ENCODE measurements at places on chromosomes 5 and 9.

DNA sequence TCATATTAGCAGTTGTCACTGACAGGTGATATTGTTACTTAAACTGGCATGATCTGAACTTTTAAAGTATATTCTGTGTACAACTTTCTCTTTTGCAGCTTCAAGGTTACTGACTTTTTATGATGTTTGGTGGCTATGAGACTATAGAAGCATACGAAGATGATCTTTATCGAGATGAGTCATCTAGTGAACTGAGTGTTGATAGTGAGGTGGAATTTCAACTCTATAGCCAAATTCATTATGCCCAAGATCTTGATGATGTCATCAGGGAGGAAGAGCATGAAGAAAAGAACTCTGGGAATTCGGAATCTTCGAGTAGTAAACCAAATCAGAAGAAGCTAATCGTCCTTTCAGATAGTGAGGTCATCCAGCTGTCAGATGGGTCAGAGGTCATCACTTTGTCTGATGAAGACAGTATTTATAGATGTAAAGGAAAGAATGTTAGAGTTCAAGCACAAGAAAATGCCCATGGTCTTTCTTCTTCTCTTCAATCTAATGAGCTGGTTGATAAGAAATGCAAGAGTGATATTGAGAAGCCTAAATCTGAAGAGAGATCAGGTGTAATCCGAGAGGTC, 5.9 kb downstream of the ZCCHC7 start:
- DNase-seq, result no peak

GRCh38 chr9:61669352-61669751, 479.5 kb downstream of the SPATA31A7 start:
- no peak for DNase-seq

- no peak for DNase-seq
These were observed 39.5 kb downstream of the CCNJL start for GRCh38 chr5:160272889-160273288.

- DNase-seq, result no peak
These were observed 267.5 kb downstream of the NR3C1 start for GRCh38 chr5:143135832-143136551.

- DNase-seq, result no peak
These were observed 275.9 kb downstream of the CRB2 start for GRCh38 chr9:123631862-123632261.

- no peak for DNase-seq
These were observed 111.3 kb upstream of the ABCA1 start for GRCh38 chr9:105039175-105039799.

GRCh38 chr5:140181002-140181483, 6.1 kb downstream of the CYSTM1 start:
- no peak for DNase-seq

DNA sequence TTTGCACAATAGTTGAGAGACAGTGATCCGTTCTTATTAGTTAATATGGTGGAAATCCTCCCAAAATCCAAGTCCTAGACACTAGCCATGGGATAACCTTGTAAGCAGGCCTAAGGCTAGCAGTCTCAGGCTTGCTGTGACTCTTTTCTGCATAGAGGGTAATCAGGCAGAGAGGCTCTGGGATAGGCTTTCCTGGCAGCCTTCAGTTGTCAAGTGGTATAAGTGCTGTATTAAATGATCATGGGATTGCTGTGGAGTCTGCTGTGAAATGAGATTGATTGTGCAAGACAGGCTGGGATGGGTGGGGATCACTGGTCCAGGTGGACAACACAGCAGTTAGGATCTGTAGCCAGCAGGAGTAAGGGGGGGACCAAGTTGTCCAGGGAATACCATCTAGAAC, 416.4 kb downstream of the TLE4 start:
- no peak for DNase-seq

- DNase-seq, result no peak
These were observed 80.4 kb upstream of the CDH6 start for GRCh38 chr5:31113101-31113500.

DNA sequence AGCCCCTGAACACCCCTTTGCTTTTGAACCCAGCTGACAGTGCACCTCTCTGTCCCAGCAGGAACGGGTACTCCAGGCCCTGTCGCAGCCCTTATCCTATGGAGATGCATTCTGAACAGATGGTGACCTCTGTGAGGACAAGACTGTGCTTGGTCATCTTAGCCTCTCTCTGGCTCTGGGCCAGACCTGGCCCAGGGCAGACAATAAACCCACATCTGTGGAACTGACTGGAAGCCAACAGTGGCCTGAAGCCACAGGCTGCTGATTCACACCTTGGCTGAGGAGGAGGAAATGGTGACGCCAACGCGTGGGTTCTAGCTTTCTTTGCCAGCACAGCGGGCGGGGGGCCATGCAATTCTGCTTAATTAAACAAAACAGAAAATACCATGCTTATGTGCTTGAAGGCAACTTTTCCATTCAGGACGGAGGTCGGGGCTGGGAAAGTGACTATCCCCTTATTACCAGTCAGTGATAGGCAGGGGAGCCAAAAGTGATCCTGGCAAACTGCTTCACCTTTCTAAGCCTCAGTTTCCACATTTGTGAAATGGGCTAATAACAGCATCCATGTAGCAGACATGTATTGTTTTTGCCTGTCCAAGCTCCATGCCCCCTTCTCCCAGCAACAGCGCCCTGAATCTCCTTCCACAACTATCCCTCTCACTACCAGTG, 10.8 kb downstream of the SH3PXD2B start:
- DNase-seq, result peak; percentile 83

GRCh38 chr9:20511686-20512085, 110.6 kb downstream of the MLLT3 start:
- no peak for DNase-seq

DNA sequence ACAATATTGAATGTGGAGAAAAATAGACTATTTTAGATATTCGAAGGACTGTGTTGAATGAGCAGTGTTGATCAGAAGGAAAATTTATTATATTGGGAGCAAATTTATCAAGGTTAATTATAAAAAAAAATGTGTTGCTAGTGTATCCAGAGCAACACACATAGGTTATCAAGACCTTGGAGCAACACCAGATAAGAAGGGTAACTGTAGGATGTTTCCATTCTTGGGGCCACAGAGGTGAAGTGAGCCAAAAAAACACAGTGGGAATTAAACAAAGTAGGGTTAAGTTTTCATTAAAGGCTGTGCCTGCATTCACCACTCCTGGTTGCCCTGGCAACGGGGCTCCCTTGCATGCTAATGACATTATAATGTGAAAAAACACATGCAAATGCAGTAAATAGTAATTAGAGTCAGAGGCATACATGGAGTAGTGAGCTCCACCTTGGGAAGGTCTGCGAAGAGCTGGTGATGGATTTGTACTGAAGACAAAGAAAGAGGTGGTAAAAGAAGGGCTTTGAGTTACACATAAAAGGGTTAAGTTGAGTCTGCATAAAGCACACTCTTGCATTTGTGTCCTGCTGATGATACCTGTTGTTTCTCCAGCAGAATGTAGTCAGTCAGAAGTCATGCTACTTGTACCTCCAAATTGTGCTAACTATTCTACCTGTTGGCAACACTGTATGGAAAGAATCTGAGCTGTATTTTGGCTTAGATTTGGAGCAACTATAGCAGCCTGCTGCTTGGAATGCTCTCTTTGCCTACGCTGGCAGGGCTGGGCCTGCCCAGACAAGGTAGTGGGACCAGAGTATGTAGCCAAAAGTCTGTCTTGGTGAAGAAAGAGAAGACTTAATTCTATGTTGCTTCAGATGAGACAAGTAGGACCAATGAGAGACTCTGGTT, 59.6 kb downstream of the ATG10 start:
- DNase-seq, result no peak

DNA sequence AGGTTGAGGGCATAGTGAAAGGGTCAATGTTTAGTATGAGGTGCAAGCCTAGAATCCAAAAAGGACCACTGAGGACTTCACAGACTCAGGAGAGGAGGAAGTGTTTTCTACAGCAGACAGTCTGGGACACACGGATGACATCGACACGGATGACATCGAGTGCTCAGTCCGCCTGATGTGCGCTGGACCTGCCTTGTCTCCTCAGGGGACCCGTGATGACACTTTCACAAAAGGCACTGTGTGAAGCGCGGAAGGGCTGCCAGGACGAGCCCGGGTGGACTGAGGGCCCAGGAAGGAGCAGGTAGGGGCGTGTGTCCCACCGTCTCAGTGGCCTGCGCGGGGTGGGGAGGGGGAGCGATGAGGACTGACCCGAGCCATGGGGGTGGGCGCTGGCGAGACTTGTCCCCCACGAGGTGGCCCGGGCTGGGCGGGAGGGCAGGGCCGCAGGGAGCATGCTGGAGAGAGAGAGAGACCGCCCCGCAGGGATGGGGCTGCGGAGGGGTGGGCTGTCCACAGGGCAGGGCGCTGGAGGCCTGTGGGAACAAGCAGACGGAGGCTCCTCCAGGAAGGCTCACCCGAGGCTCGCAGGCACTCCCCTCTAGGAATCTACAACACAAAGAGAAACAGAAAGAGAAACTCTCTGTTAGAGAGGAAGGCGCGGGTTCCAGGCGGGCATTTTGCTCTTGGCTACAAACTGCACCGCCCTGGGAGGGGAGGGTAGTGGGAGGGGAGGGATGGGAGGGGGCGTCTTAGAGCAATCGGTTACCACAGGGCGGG, 54.9 kb downstream of the USP20 start:
- DNase-seq, result peak; percentile 84

GRCh38 chr5:14881826-14882225, 10.2 kb upstream of the ANKH start:
- no peak for DNase-seq

GRCh38 chr5:142078706-142079105, 29.9 kb upstream of the NDFIP1 start:
- no peak for DNase-seq

GRCh38 chr5:133319905-133320520, 268.2 kb downstream of the HSPA4 start:
- DNase-seq, result no peak

GRCh38 chr5:138793575-138793974, 40.4 kb downstream of the CTNNA1 start:
- no peak for DNase-seq

GRCh38 chr5:107553117-107553555, 117.6 kb downstream of the EFNA5 start:
- DNase-seq, result no peak

DNA sequence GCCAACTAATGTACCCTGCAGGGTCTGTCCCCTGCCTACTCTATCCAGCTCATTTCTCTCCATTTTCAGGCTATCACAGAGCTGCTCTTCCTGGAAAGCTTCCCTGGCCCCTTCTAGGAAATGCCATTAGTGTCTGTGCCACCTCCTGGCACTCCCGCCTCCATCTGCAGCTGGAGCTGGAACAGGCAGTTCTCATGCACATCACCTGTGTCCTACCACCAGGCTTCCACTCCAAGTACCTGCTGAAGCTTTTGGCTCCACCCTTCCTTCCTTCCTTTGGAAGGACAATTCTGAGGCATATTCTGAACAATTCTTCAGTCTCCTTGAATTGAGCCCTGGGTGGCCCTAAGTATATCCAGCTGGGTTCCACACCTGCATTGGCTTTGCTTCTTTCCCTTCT, 156.2 kb upstream of the ZNF618 start:
- DNase-seq, result peak; percentile 18

- DNase-seq, result no peak
These were observed 810.2 kb upstream of the NUDT12 start for GRCh38 chr5:104372796-104373195.

DNA sequence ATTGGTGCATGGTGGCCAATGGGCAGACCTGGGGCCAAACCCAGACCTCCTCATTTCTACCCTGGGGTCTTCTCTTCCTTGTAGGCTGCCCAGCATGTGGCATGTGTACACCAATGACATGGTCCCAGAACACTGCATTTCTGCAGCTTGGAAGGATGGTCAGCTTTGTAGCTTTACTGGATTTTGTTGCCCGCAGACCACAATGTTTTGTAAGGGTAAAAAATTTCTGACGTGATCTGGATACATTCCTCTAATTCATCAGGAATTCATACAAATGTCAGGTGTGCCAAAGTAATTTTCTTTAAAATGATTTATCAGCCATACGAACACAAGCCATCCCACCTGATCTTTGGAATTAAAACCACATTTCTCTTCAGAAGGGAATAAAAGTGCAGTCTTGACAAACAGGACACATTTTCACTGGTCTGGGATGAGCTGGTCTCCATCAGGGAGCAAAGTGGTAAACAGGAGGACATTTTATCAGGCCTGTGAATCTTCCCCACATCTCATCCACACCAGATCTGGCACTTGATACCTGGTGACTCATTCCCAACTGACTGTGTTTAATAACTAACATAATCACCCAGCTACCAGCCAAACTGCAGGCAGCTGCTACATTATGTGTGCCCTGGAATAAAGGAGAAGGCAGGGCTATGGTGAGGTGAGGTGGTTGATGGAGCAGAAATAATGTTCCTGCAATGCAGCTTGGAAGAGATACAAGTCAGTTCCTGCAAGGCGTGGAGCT, 103.9 kb downstream of the SPOCK1 start:
- no peak for DNase-seq

Data from activated CD8-positive, alpha-beta memory T cell treated with anti-CD3 and anti-CD28 coated beads, Interleukin-2, amount 50 U/mL, for 48 hours (primary cell).